Effector memory CD4-positive, alpha-beta T cell (primary cell): ENCODE measurements at places on chromosomes 12 and 14.

DNA sequence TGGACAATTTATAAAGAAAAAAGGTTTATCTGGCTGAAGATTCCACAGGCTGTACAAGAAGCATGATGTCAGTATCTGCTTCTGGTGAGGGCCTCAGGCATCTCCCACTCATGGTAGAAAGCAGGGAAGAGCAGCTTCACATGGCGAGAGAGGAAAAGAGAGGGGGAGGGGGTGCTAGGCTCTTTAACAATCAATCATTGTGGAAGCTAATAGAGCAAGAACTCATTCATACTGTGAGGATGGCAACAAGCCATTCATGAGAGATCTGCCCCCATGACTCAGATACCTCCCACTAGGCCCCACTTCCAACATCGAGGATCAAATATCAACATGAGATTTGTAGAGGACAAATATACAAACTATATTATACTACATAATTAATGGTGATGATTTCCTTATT, 361.9 kb upstream of the FAR2 start:
- DNase-seq = no peak

DNA sequence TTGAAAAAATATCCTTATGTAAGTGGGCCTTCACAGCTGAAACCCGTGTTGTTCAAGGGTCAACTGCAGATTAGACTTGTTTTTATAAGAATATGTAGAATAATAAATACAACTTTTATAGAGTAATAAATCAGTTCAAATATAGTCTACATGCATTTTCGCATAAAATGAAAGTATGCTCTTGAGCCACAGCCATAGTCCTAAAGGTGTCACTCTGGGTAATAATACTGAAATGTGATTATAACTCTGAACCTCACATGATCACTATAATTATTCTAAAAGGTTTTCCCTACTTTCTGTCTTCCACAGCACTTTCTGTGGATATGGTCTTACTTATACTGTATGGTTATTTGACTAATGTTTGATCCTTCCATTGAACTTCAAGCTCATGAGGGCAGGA, 185.8 kb downstream of the SLC6A15 start:
- no peak for DNase-seq

DNA sequence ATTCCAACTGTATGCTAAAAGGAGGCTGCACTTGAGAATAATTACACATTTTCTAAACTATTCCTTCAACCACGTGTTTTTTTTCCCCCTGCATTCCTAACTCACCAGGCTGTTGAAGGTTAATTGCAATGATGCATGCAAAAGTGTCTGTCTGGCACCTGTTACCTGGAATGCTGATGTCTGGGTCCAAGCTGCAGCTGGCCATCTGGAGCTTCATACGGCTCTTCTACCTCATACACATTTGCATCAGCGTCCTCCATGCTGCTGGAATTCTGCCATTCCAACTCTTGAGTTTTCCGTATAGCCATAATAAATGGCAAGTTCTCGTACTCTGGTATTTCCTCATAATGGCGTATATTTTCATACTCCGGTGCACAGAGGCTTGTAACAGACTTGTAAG, 8.6 kb downstream of the FGD6 start:
- DNase-seq = no peak

GRCh38 chr12:13171921-13172859, 24.3 kb upstream of the EMP1 start:
- no peak for DNase-seq

DNA sequence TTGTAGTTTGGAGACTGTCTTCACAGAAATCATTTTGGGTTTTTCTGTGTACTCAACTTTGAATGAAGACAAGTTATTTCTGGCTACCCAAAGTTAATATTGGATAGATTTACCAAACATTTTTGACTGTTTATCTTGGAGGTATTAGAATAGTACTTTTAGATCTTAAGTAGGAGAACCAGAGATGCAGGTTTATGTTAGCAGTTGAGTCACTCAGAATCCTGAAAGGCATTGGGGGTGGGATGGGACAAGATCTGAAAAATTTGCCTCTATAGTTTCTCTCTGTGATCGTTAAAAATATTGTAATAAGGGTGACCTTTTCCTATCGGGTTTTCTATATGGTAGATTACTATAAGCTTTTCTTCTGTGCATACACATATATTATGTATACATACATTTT, 112.3 kb downstream of the TTC6 start:
- no peak for DNase-seq

- no peak for DNase-seq
These were observed 787 bp upstream of the PRMT5 start for GRCh38 chr14:22929961-22930364.

DNA sequence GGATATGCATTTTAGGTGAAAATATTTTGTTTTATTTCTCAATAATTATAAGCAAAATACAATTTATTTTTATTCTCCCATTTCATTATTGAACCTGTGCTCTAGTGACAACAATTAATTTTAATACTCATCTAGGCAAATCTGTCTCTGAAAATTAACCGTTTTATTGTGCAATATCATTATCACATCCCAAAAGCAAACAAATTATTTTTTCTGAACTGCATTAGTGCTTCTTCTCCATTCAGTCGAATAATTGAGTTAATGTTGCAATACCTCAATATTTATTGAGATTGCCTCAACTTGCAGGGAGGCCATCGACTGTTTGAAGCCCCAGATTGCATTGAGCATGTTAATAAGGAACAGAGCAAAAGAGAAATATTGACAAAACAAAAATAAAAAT, 303.2 kb upstream of the LRFN5 start:
- DNase-seq = no peak

- no peak for DNase-seq
These were observed 190.9 kb upstream of the RASSF8 start for GRCh38 chr12:25767606-25768005.

DNA sequence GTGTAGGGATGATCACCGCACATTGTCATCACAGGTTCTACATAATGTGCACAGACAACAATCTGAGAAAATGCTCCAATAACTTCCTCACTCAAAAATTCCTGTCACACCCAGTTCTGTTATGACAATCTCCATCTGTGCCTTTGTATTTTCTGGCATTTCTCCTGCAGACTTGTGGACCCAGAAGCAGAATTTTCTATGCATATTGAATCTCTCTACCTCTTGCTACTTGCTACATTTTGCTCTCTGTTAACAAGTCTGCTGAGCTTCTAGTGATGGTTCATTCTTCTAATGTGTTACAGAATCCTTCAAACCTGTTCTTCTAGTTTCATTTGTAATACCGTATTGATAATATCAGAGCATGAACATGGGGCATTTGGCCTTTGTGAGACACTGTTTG, 127.8 kb upstream of the PTPRQ start:
- no peak for DNase-seq

GRCh38 chr14:28773176-28773575, 6.6 kb downstream of the FOXG1 start:
- no peak for DNase-seq

DNA sequence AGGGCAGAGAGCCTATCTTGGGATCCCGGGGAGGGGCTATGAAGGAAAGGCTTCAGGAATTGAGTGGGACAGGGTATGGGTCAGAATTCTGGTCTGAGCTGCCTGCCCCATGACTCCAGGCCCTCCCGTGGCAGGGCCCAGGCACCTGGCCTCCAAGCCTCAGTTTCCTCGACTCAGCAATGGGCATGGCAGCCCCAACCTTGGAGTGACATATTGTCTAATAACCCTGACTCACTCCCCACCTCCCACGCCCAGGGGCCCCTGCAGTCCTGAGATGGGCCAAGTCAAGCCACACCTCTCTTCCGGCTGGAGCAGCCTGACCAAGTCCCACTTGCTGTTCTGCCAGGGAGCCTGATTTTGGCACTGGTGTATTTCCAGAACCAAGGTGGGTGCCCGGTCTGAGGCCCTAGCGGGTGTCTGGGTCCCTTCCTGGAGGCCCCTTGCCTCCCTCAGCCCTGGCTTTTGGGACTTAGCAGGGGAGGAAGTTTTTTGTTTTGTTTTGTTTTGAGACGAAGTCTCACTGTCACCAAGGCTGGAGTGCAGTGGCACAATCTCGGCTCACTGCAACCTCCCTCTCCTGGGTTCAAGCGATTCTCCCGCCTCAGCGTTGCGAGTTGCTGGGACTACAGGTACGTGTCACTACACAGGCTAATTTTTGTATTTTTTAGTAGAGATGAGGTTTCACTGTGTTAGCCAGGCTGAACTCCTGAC, 40.3 kb upstream of the RCOR1 start:
- no peak for DNase-seq

- no peak for DNase-seq
These were observed 18.3 kb upstream of the SLC38A2 start for GRCh38 chr12:46390881-46391280.
